ENCODE measurements at places on chromosomes 12 and 14.

- DNase-seq: peak; percentile 69
These were observed 169.9 kb upstream of the HIF1A start for GRCh38 chr14:61525293-61526011.

GRCh38 chr12:31491841-31492598 lies 98.9 kb downstream of the DENND5B start:
- DNase-seq: no peak

- no peak for DNase-seq
These were observed 53.2 kb upstream of the CMKLR1 start for GRCh38 chr12:108392284-108392683.

- DNase-seq: no peak
These were observed 365.0 kb downstream of the CCER1 start for GRCh38 chr12:90589956-90590355.

- DNase-seq: no peak
These were observed 594.4 kb downstream of the FLRT2 start for GRCh38 chr14:86124328-86124727.

- DNase-seq: no peak
These were observed 2.8 kb downstream of the TESPA1 start for GRCh38 chr12:54981796-54982195.

DNA sequence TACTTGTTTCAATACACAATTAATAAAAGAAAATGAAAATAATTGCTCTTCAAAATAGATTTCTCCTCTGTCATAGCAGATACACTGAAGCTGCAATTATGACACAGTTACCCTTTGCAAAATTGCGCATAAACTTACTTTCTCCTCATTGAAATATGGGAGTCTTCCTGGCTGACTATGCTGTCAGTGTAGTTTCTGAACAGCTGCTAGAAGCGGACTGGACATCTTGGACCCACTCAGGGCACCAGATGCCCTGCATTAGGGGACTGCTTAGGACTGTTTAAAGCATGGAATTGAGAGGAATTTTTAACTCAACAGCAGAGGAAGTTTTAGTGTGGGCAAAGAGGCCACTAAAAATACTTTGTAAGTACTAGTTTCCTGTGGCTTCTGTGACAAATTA lies 454.9 kb downstream of the ATP23 start:
- DNase-seq: no peak

GRCh38 chr12:71602761-71603577 lies 60.7 kb downstream of the ZFC3H1 start:
- DNase-seq: no peak

- no peak for DNase-seq
These were observed 253.8 kb upstream of the GARIN6 start for GRCh38 chr12:99393763-99394162.

DNA sequence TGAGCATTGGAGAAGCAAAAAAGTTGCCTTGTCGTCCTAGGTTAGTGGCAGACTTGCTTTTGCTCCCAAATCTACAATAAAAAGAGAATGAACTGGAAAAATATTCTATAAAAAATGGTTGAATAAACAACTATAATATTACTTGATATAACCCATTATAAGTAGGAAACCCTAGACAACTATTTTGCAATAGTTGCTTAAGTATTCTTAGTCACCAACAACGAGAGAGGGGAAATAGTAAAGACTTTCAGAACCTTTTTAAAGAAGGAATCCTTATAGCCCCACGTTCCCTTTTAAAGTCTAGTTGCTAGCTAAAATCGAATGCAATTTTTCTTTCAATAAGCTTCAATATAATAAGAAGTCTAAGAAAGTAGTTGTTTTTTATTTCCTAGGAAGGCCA lies 17.5 kb downstream of the AQP6 start:
- DNase-seq: no peak

DNA sequence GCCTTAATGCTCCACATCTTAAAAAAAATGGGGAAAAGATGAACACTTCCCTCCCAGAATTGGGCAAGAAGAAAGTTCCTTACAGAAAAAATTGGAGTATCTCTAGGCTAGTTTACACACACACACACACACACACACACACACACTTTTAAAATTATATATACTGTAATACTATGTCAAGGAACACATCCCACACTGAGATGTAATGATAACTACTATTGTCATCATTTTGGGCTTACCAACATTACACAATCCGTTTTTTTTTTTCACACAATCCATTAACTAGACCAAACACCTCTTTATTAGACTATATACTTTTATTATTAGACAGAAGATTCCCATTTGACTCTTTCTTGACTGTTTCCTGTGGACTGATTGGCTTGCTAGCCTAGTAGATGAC lies 2.5 kb downstream of the LTBR start:
- no peak for DNase-seq

DNA sequence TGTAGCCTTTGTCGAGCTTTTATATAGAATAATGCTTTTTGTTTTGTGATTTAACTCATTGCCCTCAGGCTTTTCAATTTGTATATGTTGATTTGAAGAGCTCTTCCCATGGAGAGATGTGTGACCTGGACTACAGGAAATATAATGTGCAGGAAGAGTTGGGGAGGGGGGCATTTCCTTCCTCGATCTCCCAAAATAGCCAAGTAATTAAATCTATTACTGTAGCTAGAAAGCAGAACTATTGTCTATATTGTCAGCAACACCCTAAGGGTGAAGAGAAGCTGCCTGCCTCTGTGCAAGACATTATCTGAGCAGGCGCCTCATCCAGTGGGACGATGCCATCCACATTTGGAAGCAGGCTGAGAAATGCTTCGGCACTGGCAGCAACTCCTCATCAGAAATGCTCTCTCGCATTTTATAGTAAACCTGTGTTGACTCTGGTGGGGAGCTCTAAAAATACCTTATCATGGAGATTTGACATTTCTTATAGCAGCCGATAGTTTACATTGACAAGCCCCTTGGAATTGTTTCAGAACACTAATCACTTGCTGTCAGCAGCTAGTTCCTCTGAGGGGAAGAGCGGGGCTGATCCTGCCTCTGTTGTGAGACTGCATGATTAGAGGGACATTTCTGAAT lies 392.5 kb upstream of the RGS6 start:
- DNase-seq: no peak

GRCh38 chr14:91153360-91153759 lies 39.5 kb downstream of the DGLUCY start:
- DNase-seq: no peak

- no peak for DNase-seq
These were observed 404.4 kb upstream of the CCDC196 start for GRCh38 chr14:66081594-66082376.

- no peak for DNase-seq
These were observed 5.6 kb upstream of the GCH1 start for GRCh38 chr14:54908190-54908589.

GRCh38 chr14:65560340-65561027 lies 148.0 kb downstream of the FUT8 start:
- no peak for DNase-seq

DNA sequence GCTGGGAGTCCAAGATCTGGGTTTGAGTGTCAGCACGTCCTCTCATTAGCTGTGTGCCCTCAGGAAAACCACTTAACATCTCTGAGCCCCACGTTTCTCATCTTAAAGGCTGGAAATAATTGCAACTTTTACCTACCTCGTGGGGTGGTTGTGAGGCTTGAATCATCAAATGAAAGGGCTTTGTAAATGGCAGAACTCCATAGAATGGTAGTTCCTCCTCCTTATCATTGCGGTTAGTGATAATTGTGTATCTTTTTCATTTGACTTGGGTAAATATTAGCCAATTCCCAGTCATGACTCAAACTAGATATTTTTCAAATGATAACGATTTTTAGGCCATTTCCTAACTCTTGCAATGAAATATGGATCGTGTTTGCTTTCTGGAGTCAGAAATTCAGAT lies 205.5 kb downstream of the CHST11 start:
- DNase-seq: no peak

- DNase-seq: no peak
These were observed 197.2 kb downstream of the SOX5 start for GRCh38 chr12:23752245-23752644.

GRCh38 chr12:80720516-80720915 lies 3.8 kb downstream of the MYF5 start:
- DNase-seq: no peak

DNA sequence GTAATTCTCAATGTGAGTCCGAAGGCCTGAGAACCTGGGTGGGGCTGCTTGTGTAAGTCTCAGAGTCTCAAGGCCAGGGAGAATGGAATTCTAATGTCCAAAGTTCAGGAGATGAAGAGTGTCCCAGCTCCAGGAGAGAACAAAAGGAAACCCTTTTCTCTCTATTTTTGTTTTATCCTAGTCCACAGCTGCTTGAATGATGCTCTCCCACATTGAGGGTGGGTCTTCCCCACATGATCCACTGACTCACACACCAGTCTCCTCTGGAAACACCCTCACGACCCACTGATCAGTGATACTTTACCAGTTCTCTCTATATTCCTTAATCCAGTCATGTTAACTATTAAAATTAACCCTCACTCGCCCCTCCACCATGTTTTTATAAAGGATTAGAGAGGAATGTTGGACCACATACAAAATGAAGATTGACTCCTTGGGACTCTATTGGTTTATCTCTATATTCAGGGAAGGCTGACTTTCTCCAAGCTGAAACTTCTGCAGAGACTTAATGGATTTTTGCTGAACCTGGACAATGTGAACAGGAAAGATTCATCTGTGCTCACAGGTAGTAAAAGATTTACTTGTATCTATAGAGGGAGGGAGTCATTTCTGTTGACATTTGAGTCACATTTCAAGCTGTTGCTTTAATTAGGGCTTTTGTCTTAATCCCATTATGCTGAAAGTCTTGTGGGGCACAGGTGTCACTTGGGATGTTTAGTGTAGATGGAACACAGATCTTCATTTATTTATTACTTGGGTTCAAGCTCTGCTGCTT lies 1061.0 kb upstream of the TMEM132C start:
- DNase-seq: no peak

All from CD4-positive, alpha-beta T cell treated with Interleukin-17A for 4 hours (primary cell).